ENCODE measurements at places on chromosomes 1 and 21. TPM values are rescaled to one million over a fixed set of nuclear protein-coding genes. Genes with fewer than 3 reads are reported as not detected.

The NDC1 gene
- total RNA-seq = 7.2 TPM

The USP16 gene
- total RNA-seq = 65.4 TPM

The SPRR1B gene
- total RNA-seq = not detected

The TARBP1 gene
- 8.7 TPM for total RNA-seq

GRCh38 chr1:74160046-74160445 is 37.9 kb downstream of the LRRIQ3 start:
- ATAC-seq = no peak

GRCh38 chr1:84366786-84367185 is 31.5 kb upstream of the DNASE2B start:
- ATAC-seq = no peak

DNA sequence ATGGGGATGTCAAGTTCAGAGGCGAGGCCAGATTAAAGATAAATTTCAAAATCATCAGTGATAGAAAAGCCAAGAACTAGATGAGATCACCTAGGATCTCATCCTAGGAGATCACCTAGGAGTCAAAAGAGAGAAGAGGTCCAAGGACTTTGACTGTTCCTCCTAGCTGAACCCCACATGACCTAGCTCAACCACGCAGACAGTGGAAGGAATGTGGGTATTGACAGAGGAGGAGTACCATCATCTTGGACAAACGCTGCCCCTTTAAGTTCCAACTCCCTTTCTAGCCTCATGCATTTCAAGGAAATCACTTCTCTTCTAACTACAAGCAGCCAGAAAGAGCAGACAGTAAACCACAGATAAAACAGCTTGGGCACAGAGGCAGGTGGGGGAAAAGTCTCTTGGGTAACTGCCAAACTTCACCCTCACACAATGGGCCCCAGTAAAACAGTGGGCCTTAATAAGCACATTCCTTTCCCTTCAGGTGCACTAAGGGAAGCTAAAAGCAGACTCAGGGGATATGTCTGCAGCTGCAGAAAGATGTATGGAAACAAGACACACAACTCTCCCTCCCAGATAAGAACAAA is 12.5 kb upstream of the FAM76A start:
- ATAC-seq = no peak

GRCh38 chr1:6624710-6625583 is at the start of gene THAP3:
TSS of gene THAP3 (plus strand) at chr1:6624868. CDS start at chr1:6625219, 351 bp downstream.
- ATAC-seq = peak; percentile 94

DNA sequence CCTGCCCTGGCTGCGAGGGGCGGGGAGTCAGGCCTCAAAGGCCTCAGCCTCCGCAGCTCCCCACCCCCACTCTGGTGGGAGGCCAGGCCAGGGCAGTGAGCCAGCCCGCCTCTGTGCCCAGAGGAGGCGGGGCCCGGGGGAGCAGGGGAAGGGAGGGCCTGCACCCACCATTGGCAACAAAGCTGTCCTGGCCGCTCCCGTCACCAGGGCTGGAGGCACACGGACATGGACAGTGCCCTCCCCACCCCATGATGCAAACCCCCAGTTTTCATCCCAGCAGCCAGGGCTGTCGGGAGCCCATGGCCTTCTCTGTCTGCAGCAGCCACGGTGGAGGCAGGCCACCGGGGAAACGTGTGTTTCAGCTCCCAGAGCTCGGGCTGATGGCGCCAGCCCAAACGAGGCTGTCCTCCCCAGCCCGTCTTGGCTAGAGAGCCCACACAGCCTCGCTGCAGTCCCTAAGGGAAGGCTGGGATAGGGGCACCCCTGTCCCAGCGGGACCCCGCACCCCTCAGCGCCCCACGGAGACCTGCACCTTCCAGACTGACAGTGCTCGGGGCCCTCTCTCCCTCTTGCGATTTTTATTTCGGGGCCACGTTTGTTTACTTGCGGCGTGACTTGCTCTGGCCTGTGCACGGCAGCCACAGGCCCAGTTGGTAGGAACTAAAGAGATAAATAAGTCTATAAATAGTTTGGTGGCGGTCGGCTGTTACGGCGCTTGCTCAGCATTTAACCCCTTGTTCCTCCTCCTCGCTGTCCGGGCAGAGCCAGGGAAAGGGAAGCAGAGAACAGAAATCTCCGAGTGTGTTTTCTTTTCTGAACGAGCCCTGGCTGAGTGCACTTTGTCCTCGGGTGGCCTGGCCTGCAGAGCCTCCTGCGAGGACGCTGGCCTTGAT is 101.8 kb downstream of the PRDM16 start:
- ATAC-seq = peak; percentile 91

DNA sequence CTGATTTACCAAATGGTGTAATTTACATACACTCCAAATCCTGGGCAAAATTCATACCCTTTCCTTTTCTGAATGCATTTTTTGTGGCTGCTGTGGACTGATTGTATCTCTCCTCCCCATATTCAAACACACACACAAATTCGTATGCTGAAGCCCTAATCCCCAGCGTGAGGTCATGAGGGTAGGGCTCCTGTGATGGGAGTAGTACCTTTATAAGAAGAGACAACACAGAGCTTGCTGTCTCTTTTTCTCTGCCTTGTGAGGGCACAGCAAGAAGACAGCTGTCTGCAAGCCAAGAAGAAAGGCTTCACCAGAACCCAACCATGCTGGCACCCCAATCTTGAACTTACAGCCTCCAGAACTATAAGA is 24.4 kb downstream of the DUSP10 start:
- no peak for ATAC-seq

All from gastroesophageal sphincter (tissue), 4 donors.